B cell (primary cell): ENCODE measurements at places on chromosomes 2 and 18. TPM values are rescaled to one million over a fixed set of nuclear protein-coding genes. Genes with fewer than 3 reads are reported as not detected.

DNA sequence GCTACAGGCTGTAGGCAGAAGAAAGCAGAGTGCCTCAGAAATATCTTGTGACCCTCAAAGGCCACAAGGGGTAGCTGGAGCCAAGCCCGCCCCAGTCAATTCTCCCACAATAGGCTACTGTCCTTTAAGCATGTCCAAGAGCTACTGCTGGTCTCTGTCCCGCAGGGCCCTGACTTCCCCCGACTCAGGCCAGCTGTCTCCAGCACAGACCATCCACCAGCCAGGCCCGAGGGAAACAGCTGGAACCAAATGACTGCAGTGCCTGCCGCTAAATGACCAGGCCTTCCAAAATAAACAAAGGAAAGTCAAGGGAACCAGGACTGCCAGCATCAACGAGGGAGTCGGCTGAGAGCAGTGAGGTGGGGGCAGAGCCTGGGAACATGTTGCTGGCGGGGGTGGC lies 36.7 kb downstream of the MCFD2 start:
- no peaks in the 10 kb centered on the region for H3K36me3 ChIP-seq
- no peak overlapping the region for H3K27ac ChIP-seq
- DNase-seq = no peak
- H3K4me3 ChIP-seq = no peak overlapping the region

GRCh38 chr2:132489150-132489549 lies 72.5 kb downstream of the GPR39 start:
- DNase-seq = no peak
- no peak overlapping the region for H3K27ac ChIP-seq
- H3K4me3 ChIP-seq = no peak overlapping the region
- H3K36me3 ChIP-seq = no peaks in the 10 kb centered on the region

DNA sequence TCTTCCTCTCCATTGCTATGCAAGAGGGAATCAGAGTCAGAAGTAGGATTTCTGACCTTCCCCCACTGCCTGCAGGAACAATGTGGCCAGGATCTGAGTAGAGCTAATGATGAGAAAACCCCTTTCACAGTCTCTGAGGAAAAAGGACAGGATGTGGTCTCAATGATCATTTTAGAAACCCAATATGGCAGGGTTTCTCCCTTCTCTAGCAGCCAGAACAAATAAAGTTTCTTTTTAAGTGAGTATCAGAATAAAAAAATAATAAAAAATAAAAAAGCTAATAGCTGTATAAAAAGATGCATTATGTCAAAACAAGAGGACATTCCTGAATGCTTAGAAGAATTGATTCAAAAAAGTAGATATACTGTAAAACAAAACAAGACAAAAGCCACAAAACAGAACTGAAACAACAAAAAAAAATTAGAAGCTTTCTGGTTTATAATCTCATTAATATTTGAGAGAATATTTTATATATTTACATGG lies 1124.9 kb upstream of the ZEB2 start:
- peak; percentile 38 for DNase-seq
- no peaks in the 10 kb centered on the region for H3K36me3 ChIP-seq
- peaks cover 21% of the 10 kb centered on the region for H3K4me1 ChIP-seq

GRCh38 chr2:232457121-232458011 lies 1.4 kb downstream of the ALPI start:
- no peak for DNase-seq
- H3K27me3 ChIP-seq = no peaks in the 10 kb centered on the region
- H3K36me3 ChIP-seq = no peaks in the 10 kb centered on the region
- no peak overlapping the region for H3K27ac ChIP-seq
- no peaks in the 10 kb centered on the region for H3K4me1 ChIP-seq

- no peaks in the 10 kb centered on the region for H3K27me3 ChIP-seq
- no peaks in the 10 kb centered on the region for H3K4me1 ChIP-seq
- DNase-seq = no peak
- no peak overlapping the region for H3K27ac ChIP-seq
Observed at GRCh38 chr2:104164721-104165252, 689.1 kb upstream of the POU3F3 start.

DNA sequence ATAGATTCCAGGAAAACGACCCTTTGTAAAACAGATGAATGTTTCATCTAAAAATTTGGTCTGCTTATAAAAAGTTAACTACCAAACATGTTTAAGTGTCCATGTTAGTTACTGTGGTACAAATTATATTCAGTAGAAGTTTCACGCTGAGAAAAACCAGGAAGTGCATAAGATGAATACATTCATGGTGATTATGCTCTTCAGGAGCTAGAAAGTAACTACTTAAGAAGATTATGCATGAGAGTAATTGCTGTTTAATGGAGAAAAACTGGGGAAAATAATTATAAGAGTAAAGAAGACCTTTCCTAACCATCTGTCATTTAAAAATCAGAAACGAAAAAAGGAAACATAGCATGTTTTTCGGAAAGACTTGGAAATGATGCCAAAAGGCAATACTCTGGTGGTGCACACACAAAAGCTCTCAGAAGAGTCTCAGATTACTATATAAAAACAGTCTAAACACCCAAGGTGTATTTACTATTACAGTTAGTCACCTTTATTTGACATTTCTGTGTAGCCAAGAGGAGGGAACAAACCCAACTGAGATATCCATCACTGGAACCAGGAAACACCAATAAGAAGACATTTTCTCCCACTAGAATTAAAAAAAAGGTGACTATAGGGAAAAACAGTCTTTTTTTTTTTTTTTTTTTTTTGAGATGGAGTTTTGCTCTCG lies 38.8 kb upstream of the METTL21A start:
- no peaks in the 10 kb centered on the region for H3K36me3 ChIP-seq
- no peaks in the 10 kb centered on the region for H3K27me3 ChIP-seq
- H3K4me3 ChIP-seq = peak overlapping the region; percentile 34
- peaks cover 52% of the 10 kb centered on the region for H3K4me1 ChIP-seq
- peak overlapping the region; percentile 98 for H3K27ac ChIP-seq

MYO3B gene
- total RNA-seq = not detected in 2 replicates

DNA sequence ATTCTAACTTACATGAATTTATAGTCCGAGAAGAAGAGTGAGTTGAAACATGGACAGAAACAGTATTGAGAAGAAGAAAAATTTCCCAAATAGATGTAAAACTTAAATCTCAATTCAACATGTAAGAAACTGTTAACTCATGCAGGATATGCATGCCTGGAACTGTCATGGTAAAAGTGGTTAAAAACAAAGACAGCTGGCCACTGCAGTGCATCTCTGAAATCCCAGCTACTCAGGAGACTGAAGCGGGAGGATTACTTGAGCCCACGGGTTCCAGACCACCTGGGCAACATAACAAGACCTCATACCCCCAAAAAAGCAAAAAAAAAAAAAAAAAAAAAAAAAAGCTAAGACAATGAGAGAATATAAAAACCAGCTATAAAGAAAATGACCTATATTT lies 93.0 kb upstream of the TTC27 start:
- H3K4me3 ChIP-seq = no peak overlapping the region
- H3K27ac ChIP-seq = no peak overlapping the region

DNA sequence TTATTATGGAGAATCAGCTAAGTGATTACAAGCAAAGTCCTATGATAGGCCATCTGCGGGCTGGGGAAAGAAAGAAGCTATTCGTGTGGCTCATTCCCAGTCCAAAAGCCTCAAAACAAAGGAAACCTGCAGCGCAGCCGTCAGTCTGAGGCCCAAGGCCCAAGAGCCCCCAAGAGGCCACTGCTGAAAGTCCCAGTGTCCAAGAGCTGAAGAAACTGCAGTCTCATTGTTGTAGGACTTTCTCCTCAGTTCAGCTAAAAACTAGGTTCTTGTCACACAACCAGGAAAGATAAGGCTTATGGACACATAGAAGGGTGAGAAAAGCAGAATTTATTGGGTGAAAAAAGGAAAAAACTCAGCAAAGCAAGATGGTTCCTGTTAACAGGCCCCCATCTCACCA lies 143.2 kb downstream of the RHBDD1 start:
- H3K4me1 ChIP-seq = peaks cover 6% of the 10 kb centered on the region
- H3K4me3 ChIP-seq = no peak overlapping the region
- no peaks in the 10 kb centered on the region for H3K27me3 ChIP-seq

- H3K36me3 ChIP-seq = no peaks in the 10 kb centered on the region
- no peaks in the 10 kb centered on the region for H3K27me3 ChIP-seq
- H3K4me1 ChIP-seq = peaks cover 7% of the 10 kb centered on the region
- DNase-seq = no peak
- no peak overlapping the region for H3K4me3 ChIP-seq
Observed at GRCh38 chr2:45754131-45755010, 102.9 kb downstream of the PRKCE start.

HOXD8 gene
- not detected in 2 replicates for total RNA-seq

GRCh38 chr2:231930593-231931281 lies 4.5 kb upstream of the NPPC start:
- no peak overlapping the region for H3K27ac ChIP-seq
- peaks cover 31% of the 10 kb centered on the region for H3K27me3 ChIP-seq
- peaks cover 28% of the 10 kb centered on the region for H3K4me1 ChIP-seq
- no peaks in the 10 kb centered on the region for H3K36me3 ChIP-seq

LYPD1 gene
- total RNA-seq = 0.22 TPM in 1 of 2 replicates, not detected in the other

GRCh38 chr2:85243101-85244072 lies 84.4 kb downstream of the TGOLN2 start:
- H3K4me1 ChIP-seq = no peaks in the 10 kb centered on the region
- H3K27me3 ChIP-seq = no peaks in the 10 kb centered on the region
- no peaks in the 10 kb centered on the region for H3K36me3 ChIP-seq
- no peak overlapping the region for H3K27ac ChIP-seq
- H3K4me3 ChIP-seq = no peak overlapping the region

DNA sequence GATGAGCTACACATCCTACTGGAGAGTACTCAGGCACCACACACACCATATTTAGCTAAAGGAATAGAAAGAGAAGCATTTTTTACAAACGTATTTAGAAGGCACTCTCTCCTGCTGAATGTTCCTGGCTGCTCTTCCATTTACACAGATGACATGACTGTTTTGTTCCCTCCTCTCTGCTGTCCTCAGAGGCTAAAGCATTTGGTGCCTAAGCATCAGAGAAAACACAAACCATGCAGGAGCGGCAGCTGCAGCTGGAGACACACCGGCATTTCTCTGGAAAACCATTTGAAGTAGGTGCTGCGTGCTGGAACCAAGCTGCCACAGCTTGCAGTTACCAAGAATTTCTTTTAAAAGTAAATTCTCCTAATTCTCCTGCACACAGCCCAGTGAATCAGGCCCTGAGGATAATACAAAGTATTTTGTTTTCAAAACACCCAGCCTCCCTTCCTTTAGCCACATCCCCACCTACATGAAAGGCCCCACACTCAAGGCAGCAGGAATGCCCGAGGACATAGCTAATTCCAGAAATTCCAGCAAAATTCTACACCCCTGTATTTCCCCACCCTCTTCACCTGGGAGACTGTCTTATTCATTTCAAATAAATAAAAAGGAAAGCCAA lies 488.9 kb upstream of the SOX11 start:
- H3K36me3 ChIP-seq = no peaks in the 10 kb centered on the region
- DNase-seq = no peak
- H3K4me3 ChIP-seq = no peak overlapping the region
- H3K27me3 ChIP-seq = no peaks in the 10 kb centered on the region
- H3K4me1 ChIP-seq = no peaks in the 10 kb centered on the region
- no peak overlapping the region for H3K27ac ChIP-seq

DAPL1 gene
- total RNA-seq = not detected in 2 replicates

DNA sequence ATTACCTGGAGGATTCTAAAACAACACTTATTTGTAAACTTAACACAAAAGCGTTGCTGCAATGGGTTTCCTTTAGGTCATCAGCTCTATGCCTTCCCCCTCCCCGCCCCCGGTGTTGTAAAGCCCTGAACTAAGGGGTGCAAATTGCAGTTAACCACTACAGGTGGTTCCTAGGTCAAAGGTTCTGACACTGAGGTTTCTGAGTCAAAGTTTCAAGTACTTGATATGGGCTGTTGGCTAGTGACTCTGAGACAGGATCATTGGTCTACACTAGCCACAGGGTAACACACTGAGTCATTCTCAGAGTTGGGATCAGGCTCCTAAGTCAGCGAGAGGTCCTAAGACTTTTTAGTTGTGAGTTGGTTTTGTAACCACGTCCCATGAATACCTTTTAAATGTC lies 15.4 kb downstream of the IL1B start:
- H3K27me3 ChIP-seq = no peaks in the 10 kb centered on the region
- no peak for DNase-seq
- no peaks in the 10 kb centered on the region for H3K36me3 ChIP-seq
- H3K27ac ChIP-seq = no peak overlapping the region

GRCh38 chr18:10453806-10454680 lies at the start of gene APCDD1:
Gene APCDD1 (plus strand): TSS chr18:10454635. CDS start chr18:10454982, 347 bp downstream.
- H3K27ac ChIP-seq = no peak within 1 kb of the TSS
- peak; percentile 13 for DNase-seq
- peak within 1 kb of the TSS; percentile 73 for H3K4me3 ChIP-seq
- H3K4me1 ChIP-seq = peaks cover 22% of the 10 kb centered on the region
- peaks cover 31% of the 10 kb centered on the region for H3K27me3 ChIP-seq

DNA sequence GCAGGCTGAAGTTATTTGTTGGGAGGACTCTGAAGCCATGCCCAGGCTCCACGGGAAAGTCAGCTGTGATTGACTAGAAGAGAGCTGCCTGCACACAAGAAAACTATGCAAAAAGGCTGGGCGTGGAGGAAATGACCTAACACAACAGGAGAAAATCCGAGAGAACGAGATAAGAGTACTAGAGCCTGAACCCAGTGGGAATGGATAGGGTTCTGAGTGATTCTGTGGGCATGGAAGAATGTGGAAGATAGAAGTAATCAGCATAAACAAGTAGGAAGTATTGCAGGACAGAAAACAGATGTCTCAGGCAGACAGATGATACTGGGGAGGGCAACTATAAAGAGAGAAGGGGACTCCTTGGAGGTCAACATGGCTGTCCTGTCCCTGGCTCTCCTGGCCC lies 12.1 kb upstream of the COPS8 start:
- H3K27ac ChIP-seq = no peak overlapping the region
- no peak overlapping the region for H3K4me3 ChIP-seq
- DNase-seq = no peak
- H3K36me3 ChIP-seq = no peaks in the 10 kb centered on the region
- H3K27me3 ChIP-seq = no peaks in the 10 kb centered on the region
- no peaks in the 10 kb centered on the region for H3K4me1 ChIP-seq

GRCh38 chr2:109155553-109156451 lies 26.8 kb downstream of the SH3RF3 start:
- H3K4me1 ChIP-seq = no peaks in the 10 kb centered on the region
- no peaks in the 10 kb centered on the region for H3K27me3 ChIP-seq
- no peak overlapping the region for H3K4me3 ChIP-seq
- no peaks in the 10 kb centered on the region for H3K36me3 ChIP-seq

DNA sequence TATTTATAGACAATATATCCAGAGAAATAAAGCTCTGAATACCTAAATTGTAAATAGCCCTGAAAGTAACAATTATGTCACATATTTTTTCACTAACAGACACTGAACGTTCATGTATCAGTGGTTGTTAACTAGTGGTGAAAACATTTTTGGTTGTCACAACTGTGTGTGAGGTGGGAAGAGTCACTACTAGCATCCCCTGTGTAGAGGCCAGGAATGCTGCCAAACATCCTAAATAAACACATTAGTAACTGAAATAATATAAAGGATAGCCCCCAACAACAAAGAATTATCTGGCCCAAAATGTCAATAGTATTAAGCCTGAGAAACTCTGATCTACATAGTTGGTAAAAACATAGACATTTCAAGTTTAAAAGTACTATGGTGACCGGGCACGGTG lies 64.5 kb downstream of the ROCK1 start:
- no peaks in the 10 kb centered on the region for H3K27me3 ChIP-seq
- H3K4me1 ChIP-seq = peaks cover 3% of the 10 kb centered on the region
- H3K27ac ChIP-seq = no peak overlapping the region
- DNase-seq = no peak
